Stimulated activated naive CD8-positive, alpha-beta T cell treated with anti-CD3 and anti-CD28 coated beads, Interleukin-15, Interleukin-2, amounts not matched to agents 100 U/mL and 50 U/mL, for 24 hours (primary cell): ENCODE measurements at places on chromosomes 7 and 10.

- DNase-seq = no peak
Measured at GRCh38 chr7:148849393-148850098, 34.5 kb downstream of the EZH2 start.

GRCh38 chr10:127976286-127976685, 69.4 kb downstream of the PTPRE start:
- DNase-seq = no peak

GRCh38 chr10:77007834-77008233, 629.8 kb downstream of the KCNMA1 start:
- no peak for DNase-seq

- DNase-seq = no peak
Measured at GRCh38 chr10:77810446-77811335, 115.9 kb downstream of the DLG5 start.

DNA sequence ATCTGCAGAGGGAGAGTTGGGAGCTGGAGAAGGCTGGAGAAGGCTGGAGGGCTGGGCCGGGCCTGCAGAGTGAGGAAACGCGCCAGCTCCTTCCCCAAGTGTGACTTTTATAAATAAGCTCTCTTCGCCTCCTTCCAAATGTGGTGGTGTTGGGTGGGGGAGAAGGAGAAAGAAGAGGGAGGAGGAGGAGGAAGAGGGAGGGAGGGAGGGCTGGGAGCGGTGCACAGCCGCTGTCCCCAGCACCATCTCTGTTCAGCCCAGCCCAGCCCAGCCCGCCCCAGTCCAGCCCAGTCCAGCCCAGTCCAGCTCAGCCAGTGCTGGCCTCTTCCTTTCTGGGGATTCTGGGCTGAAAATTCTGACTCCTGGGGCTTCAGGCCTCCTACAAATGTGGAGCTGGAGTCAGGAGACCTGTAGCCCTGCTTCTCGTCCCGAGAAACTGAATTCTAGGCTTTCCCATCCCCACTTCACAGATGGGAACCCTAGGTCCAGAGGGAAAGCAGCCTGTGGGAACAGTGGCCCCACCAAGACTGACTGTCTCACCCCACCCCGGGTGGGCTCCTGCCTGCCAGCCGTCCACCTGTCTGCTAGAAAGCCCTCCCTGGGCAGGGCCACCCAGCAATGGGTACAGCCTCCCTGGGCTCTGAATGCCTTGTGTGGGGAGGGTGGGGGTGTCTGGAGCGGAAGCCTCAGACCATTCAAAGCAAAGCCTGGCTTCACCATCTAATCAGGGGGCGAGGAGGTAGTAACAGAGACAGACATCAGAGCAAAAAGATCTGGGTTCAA, 2.3 kb downstream of the STX1A start:
- no peak for DNase-seq

- DNase-seq = no peak
Measured at GRCh38 chr7:77482015-77482414, 55.1 kb upstream of the PTPN12 start.

- no peak for DNase-seq
Measured at GRCh38 chr10:104304356-104304745, 33.9 kb downstream of the ITPRIP start.

DNA sequence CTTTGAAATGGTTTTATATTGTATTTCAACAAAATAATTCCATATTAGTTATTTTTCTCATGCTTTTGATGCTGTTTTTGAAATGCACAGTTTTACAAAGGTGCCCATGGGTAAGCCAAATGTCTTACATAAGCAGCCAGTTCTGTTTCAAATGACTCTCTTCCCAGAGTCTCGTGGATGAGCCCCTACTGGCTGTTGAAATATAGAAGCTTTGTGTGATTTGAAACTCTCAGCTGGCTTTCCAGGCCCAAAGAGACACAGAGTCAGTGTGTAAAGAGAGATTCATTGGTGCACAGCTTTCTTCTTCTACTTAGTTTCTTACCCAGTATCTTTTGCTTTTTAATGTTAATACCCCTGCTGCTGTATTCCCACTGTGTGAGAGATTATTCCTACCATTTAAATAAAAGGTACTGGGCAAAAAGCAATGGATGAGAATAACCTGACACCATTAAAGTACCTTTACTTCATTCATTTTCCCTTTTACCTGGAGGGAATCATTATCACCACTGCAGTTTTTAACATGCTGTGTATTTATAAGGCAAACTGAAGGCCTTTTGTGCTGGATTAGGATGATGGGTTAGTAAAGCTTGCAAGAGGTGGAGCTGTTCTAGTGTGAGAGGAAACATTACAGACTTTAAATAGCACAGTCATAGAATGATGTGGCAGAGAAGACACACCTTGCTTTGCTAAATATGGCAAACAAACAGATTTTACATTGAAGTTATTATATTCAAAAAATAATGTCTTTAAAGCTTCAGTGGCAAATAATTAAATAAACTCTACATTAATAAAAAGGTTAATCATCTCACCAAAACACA, 415.1 kb downstream of the THSD7A start:
- DNase-seq = no peak

DNA sequence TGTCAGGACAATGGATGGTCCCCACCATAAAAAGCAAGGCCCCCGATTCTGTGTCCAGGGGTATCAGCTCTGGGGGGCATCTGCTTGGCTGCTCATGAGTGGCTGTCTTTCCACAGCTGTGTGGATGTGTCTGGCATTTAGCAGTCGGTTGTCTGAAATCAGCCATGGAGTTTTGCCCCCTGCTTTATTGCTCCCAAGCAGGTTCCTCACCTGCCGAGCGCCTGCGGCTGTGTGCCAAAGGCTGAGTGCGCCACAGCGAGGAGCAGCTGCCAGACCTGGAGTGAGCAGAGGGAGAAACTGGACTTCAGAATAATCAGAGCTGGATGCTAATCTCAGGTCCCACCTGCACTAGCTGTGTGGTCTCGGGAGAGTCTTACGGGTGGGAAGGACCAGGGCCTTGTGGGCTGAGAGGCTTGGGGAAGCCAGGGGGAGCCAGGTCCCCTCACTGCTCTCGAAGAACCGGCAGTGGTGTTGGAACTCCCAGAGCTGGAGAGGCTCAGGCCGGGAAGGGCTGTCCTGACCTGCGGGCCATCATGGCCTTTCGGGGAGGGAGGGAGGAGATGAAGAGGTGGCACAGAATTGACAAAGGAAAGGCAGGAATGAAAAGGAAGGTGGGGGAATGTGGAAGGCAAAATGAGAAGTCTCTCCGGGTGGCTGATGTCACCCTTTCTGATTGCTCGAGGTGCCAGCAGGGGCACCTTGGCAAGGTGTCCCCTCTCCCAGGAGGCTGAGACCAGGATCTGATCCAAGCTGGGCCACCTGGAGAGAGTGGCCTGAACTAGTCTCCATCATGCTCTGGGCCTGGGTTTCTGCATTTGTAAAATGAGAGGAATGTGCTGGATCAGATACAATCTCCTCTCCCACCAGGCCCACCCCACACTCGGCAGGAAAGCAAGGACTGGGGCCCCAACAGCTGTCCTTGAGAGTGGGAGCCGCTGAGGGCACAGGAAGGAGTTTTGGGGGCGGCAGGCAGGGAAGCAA, 30.2 kb upstream of the LEP start:
- DNase-seq = no peak

GRCh38 chr10:79097021-79097872, 28.5 kb downstream of the ZMIZ1 start:
- DNase-seq = no peak

DNA sequence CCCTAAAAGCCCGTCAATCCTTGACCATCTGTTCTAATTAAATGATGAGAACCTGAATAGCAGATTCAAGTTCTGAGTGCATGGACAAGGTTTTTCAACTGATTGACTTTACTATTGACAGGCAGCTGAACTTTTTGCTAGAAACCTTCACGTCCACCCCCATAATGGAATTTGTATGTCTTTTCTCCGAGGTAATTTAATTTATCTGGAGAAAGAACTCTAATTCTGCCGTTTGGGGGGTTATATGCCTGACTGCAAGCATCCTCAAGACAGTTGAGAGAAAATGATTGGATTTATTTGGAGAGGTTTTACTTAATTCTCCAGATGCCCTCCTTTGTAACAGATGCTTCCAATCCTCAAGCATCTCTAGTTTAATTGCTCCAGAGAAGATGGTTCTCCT, 1053.4 kb upstream of the AUTS2 start:
- no peak for DNase-seq

GRCh38 chr7:127366680-127367079, 25.8 kb downstream of the ZNF800 start:
- DNase-seq = no peak

DNA sequence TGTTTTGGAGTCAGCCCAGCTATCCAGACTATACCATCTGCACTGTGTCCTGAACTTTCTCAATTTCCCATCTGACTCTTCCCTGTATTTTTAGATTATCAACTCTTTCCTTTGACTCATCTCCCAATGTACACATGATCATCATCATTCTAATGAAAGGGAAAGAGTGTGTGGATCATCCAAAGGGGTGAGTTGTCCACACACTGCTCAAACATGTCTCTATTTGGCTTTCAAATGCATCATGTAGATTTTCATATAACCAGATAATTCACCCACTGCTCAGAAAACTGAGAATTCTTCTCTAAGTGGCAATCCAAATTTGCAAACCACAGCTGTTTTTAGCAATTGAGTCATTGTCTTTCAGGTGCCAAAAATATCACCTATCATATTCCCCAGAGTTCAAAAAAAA, 190.2 kb upstream of the HPS1 start:
- no peak for DNase-seq

DNA sequence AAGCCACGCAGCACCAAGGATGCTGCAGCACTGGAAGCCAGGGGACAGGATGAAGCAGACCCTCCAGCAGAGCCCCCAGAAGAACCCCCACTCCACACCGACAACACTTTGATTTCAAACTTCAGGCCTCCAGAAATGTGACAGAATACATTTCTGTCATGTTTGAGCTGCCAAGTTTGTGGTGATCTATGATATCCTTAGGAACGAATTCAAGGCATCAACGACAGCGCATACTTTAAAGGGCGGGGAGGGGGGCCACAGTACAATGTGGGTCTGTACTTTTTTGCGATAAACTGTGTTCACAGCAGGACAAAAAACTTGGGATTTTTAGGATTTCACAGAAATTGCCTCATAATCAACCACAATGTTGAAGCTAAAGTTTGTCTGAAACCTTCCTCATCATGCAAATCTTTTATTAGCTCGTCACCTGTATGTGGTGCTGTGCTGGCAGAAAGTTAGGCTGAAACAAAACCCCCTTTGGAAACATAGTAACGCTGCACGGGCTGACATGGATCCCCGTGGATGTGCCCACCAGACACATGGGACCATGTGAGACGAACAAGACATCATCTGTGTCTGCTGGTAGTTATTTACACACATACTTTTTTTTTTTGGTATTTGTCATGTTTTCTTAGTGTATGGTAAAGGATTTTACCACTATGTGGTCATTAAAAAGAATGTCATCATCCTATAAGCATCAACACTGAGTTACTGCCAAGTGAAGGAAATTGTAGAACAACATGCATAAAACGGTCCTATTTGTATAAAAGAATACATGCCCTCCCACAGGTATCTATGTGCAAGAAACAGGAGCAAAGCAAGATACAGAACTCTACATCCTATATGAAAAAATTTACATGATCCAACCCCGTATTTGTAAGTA, 113.3 kb upstream of the AFAP1L2 start:
- DNase-seq = no peak

DNA sequence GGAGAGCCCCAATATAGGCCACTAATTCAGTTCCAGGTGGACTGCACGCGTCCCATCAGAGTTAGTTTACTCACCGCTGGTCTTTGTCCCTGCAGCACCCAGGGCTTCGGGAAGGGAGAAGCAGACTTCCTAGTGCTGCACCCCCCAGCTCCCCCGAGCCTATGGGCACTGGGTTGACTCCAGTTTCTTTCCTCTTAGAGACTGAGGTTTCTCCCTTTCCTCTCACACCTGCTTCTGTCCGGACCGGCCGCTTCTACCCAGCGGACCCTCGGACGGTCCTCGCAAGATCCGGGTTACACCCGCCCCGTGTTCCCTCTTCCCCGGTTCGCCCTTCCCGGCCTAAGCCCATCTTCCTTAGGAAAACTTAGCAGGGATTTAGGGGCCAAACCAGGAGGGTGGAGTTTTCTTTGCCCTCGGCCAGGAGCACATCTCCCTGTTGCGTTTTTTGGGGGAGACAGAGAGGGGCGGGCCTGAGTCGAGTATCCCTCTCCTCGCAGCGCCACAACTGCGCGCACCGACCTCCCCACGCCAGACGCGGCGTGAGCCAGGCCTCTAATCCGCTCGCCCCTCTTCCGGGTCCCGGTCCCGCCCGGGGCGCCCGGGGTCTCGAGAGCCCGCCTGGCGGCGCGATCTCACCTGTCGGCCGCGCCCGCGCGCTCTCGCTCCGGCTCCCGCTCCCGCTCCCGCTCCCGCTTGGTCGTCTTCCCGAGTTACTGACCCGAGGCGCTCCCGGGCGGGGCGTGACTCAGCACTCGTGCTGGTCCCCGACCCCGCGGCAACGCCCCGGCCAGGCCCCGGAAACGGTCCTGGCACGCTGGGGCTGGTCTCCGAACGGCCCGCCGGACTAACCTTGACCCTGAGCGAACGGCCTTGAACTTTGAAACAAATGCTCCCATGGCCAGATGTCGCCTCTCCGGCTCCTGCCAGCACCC, at the start of gene AIFM2:
AIFM2 (minus strand) TSS at position 728 of the 932 bp plus-strand sequence. CDS start 8,741 bp downstream, outside the sequence.
- DNase-seq = peak; percentile 60

- no peak for DNase-seq
Measured at GRCh38 chr7:4641091-4641666, 40.9 kb upstream of the FOXK1 start.

DNA sequence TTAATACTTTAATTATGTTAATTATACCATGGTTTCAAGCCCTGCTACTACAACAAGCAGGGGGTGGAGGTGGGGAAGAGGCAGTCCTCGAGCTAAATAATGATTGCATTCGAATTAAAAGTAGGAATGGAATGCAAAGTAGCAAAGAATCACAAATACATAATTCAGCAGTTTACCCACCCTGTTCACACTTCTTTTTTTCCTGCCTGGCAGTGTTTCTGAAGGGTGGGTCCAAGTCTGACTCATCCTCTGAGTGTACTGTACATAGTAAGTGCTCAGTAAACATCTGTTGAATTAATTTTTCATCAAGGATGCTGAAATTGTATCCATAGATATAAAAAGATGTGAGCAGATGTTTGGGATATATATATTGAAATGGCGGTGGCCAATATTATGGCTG, 778.8 kb downstream of the LRMDA start:
- DNase-seq = no peak

DNA sequence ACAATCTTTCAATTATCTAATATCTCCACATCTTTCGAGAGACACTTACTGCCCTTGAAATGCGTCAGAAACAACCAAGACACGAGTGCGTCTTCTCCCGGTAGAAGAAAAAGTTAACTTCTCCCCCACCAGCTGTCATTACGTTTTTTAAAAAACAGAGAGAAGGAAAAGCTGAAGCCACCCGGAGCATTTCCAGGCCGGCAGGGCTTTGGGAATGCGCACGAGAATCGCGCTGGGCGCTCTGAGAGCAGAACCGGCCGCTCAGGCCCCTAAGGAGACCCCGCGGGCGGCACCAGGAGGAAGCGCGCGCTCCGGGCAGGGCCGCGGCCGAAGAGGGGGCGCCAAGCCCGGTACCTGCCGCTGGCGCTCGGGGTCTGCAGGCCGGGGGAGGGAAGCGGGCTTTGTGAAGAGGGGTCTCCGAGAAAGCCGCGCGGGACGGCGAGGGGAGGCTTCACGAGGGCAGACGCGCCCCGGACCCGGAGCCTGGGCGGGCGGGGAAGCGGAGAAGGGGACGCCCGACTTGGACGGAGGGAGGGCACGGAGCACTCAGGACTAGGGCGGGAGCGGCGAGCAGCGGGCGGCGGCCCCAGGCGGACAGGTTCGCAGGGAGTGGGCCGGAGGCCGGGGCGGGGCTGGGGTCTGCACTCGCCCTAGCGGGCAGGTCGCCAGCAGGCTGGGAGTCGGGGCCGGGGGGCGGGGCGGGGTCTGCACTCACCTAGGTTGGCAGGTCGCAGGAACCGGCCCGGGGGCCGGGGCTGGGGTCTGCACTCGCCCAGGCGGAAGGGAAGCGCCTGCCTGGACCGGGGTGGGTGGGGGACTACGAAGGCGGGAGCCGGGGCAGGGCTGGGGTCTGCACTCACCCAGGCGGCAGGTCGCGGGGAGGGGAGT, 932 bp downstream of the ESYT2 start:
- peak; percentile 39 for DNase-seq
